RWPE2 (cell line): ENCODE measurements at places on chromosomes 4 and X.

DNA sequence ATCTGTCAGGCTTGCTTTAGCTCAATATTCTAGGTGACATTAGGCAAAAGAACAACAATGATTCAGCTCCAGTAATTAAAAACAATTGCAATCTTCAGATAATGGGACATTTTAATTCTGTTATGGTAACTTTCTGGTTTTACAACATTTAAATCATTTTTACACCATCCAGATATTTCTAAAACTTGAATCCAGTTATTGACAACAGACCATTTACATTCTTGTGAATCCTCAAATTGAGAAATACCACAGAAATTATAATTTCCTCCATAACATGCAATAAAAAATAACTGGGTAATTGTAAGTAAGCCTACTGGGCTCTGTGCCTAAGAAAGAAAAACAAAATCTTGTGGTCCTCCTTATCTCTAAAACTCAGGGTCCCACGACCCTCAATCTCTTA is 195.0 kb upstream of the S100G start:
- DNase-seq, result no peak

DNA sequence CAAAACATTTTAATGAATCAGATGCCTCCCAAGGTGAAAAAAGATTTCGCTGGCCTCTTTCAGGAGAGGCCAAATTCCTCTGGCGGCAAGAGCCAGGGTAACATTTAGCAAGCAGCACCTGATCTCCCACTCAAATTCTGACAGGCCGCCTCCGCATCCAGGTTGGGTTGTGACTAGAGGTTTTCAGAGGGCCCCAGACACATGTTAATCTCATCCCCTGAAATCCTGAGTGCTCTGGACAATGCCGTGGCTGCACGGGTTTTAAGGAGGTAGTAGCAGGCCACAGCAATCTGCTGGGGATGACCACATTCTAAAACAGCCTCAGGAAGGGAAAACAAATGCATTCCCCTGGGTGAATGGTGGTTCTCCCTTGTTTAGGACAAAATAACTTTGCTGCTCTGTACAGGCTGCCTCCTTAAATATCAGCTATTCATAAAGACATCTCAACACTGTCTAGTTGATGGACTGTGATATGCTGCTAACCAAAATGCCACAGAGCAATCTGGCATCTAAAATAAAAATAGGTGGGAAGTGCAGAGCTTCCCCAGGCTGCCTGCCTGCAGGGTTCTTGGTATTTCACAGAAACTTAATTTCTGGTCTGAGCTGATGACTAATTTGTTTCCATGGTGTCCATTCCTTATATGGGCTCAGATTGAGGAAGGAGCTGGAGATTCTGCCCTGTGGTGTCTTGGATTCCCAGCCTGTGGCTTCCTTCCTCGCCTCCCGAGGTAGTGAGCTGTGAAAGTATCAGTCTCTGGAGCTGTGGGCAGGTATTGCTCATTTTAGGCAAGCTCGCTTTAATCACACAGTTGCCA is 202.0 kb downstream of the DCLK2 start:
- DNase-seq, result no peak

DNA sequence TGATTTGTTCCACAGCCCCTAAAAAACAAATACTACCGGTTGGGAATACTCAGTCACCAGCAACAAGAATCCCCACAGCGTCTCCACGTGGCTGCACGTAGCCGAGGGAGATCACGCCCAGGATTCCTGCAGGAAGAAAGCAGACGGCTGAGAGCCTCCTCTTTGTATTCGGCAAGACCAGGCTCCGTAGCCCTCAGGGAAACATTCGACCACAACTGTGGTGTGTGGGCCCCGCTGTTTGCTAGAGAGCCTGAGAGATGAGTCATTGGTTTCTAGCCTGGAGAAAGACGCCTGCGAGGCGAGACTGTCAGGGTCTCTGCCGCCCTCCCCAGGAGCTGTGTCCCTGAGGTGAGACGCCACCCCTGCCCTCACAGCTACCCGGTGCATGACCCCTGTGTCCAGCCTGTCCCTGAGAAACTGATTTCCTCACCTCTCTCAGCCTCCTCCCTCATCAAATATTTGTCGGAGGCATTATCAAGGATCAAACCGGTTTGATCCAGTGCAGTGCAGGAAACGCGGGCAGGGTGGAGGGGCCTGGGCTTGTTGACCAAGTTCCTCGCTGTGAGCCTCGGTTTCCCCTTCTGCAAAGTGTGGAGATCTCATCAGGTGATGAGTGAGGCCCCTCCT is 4.7 kb upstream of the S100P start:
- DNase-seq, result peak; percentile 85

DNA sequence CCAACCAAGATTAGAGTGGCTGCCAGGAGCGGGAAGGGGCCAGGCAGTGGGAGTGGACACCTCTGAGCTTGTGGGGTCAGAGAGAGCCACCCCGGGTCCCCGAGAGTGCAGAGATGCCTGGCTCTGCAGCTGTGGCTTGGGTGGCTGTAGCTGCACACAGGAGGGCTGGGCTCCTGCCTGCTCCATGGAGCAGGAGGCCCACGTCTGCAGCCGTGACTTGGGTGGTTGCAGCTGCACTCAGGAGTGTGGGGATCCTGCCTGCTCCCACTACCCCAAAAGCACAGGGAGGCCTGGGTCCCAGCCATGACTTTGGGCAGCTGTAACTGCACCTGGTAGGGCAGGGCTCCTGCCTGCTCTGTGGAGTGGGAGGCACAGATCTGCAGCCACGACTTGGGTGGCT is 28.7 kb upstream of the DIPK2B start:
- no peak for DNase-seq
